ENCODE measurements at places on chromosomes 4 and X.

DNA sequence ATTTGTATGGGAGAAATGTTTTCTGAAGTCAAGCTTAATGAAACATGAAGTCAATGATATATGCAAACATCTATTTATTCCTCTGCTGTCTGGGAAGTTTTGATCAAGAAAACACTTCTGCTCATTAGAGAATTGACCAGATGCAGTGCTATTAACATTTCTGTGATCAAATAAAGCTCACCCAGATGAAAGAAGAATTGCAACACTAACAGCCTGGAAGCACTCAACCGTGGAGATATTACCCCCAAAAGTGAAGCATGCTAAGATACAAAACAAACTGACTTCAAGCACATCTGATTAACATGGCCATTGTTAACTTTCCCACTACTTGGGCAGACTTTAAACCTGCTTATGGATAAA is 73.7 kb upstream of the GUCY1A1 start:
- no peak for DNase-seq

DNA sequence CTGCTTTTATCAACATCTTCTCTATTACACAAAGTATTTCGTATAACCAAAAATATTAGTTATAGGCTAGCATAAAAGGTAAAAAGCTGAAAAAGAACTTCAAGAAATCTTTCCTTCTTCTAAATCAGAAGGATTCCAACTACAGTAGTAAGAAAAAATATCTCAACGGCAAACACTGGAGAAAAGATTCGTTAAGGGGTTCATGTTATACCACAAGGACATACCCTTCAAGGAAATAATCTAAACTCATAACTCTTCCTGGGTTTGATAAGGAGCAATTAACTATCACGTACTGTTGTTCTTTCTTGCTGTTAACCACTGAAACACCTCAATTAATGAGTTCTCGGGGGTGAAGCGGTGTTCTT is 1.5 kb downstream of the SMIM14 start:
- DNase-seq: no peak

- DNase-seq: no peak
These were observed 12.2 kb upstream of the MCF2 start for GRCh38 chrX:139720136-139720535.

DNA sequence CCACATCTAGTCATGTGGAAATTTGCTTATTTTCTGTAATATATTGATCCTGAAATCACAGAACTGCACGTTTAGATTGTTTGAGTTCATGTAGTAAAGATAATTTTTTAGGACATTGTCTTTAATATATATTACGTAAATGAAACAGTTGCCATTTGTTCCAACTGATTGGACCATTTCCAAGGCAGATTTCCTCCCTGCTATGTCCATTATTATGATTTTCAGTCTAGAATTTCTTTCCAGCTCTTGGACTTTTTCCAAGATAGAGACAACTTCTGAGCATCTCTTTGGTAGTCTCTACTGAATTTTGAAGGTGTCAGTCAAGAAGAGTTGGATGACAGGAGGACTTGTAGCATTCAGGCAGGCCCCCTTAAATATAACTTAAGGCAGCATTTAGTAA is 94.6 kb downstream of the STIM2 start:
- DNase-seq: no peak

DNA sequence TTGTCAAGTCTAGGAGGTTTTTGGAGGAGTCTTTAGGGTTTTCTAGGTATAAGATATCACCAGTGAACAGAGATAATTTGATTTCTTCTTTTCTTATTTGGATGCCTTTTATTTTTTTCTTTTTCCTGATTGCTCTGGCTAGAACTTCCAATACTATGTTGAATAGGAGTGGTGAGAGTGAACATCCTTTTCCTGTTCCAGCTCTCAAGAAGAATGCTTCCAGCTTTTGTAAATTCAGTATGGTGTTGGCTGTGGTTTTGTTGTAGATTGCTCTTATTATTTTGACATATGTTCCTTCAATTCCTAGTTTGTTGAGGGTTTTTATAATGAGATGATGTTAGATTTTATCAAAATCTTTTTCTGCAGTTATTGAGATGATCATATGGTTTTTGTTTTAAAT is 165.6 kb upstream of the WDFY3 start:
- no peak for DNase-seq

- DNase-seq: no peak
These were observed 455.5 kb downstream of the STIM2 start for GRCh38 chr4:27316176-27316575.

- no peak for DNase-seq
These were observed 73.9 kb downstream of the HTRA3 start for GRCh38 chr4:8343262-8343966.

DNA sequence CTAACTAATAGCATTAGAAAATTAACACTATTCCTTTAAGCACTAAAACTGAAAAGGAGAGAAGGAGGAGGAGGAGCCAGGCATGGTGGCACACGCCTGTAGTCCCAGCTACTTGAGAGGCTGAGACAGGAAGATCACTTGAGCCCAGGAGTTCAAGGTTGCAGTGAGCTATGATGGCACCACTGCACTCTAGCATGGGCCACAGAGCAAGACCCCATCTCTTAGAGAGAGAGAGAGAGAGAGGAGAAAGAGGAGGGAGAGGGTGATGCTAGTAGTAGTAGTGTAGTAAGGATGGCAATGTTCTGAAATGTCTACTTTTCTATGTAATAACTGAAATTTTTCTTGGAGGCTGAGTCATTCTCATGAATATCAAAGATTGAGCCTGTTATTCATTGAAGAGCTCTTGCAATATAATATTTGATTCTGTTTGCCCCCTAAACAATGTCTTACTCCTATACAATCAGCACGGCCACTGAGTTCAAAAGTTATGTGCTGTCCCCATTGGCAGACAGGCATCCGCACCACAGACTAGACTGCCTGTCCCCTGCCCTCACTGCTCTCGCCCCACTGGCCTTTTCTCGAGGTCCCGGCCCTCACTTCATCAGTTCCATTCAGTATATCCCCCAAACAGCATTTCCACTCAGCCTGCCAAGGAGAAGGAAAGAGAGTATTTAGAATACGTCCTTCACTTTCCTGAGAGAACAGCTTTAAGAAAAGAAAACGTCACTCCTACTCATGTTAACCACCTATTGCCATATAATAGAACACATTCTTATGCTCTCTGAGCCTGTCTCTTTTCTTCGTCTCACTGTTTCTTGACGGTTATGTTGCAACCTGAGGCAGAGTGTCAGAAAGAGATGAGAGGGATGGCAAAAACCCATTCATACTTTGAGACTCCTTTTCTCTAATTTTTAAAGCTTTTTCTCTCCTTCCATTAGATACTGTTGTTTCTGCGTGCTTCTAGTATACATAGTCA is 238.1 kb downstream of the PALLD start:
- no peak for DNase-seq

DNA sequence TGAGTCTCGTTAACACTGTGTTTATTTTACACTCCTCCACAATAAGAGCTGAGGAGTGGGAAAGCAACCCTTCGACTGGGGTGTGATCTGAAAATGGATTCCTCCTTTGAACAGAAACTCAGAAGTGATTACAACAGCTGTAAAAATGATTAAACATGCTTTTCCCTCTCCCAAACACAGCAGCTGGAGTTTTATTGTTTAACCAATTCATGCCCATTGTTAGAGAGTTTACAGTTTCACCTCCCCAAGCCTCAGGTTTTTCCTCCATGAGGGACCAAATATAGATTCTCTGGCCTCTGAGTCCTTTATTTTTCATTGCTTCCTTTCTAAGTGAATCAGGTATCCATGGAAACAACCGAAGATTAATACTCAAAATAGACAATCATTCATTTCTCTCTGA is 263.0 kb upstream of the TAPT1 start:
- DNase-seq: no peak

DNA sequence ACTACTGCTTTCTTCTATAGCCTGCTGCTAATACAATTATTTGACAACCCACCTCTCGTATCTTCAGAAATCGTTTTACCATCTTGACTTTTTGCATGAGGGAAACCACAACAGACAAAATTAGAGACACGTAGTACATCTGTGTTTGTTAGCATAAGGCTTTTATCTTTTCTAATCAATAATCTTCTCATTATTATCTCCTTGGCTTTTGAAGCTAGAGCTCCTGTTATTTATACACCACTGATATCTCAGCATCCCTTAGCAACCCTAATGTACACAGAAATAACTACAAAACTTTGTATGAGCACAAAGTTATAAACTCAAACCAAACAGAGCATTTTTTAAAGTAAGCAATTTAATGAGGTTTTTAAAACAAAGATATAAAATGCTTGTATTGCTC is 39.7 kb downstream of the CORIN start:
- no peak for DNase-seq

DNA sequence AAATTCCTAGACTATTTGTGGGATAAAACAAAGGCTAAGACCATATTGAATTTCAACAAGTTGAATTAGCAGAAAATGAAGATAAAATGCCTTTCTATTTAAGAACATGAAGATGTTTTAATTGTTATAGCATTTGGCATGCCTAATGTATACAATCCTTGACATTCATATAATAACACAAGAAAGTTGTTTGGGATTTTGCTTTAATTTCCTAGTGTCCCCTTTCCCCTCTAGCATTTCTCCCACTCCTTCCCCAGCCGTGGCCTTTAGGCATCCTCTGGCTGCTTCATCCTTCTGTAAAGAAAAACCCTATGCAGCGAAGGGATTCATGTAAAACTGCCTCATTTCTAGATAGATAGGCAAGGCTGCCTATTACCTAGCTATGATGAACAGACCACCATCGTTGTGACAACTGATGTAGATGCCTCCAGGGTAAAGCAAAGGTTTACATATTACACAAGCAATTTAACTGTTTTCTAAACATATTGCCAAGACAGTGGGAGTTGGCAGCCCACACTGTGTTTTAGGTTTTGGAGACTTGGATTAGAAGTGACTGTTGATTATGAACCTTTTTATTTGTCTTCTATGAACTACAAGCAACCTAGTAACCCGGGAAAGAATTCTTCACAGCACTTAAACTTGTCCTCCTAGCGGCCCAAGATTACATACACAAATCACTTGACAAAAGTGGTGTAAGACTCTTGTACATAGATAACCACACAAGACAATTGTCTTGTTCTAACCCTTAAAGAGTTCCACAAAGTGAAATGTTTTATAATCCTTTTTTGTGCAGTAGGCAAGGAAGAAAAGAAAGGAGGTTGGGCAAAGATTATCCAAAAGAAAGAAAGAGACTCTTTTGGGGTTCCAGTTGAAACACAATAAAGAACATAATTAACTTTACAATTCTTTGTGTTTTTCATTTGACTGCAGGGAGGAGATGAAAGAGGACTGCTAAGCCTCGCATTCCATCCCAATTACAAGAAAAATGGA is 59.9 kb downstream of the HHIP start:
- DNase-seq: no peak

GRCh38 chrX:100931925-100932285 is 3.2 kb upstream of the XKRX start:
- no peak for DNase-seq

DNA sequence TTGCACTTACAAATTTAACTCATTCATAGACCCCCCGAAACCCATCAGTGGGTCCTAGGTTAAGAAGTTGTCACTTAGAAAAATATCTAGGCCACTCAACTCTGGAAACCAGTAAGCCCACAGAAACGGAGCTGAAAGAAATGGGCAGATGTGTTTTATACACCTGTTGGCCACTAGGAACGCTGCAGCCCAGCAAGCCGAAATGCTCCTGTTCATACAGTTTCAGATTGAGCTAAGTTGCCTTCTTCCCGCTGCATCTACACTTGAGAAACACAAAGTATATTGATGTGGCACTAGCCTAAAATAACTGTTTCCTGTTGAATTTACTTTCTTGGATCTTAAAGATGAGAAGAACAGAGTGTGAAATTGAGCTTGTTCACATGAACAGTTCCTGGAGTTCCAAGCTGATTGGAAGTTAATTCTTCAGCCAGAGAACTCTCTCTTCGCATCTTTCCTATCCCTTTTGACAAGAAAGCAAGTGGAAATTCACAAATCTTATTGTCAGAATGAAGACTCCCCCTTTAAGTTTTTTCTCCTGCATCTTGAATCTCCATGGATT is 174.1 kb downstream of the RBMX2 start:
- no peak for DNase-seq

DNA sequence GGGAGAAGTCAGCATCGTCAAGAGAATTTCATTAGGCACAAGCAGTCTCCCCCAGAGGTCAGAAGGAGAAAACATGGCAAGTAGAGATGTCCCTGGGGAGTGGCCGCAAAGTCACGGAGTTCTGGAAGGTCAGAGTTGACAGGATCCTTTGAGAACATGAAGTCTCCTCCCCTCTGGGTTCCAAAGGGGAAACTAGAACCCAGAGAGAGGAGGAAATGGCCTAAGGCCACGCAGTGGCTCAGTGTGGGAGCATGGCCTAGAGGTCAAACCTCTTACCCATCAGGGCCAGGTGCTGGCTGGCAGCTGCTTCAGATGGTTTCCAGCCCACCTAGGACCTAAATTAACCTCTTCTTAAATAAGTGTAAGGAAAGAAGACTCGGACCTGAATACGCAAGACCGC is 884 bp downstream of the IDH3G start:
- no peak for DNase-seq

DNA sequence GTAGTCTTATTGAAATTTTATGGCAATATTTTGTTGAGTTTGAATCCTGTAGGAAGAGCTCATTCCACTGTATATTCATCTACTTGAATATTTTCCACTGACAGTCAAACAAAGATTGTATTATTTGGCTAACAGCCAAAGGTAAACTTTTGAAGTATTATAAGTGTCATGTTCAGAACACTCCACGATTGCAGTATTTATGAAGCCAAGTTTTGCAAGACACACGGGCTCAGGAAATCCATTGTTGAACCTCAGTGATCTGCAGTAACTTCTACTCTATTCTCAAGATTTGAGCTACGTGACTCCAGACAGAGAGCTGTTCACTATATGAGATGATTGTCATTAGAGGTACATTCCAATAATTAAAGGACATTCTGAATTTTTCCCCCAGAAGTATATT is 302.7 kb upstream of the ADGRL3 start:
- DNase-seq: no peak

- DNase-seq: no peak
These were observed 22.0 kb downstream of the GUCY1B1 start for GRCh38 chr4:155780775-155781174.

GRCh38 chrX:51420610-51421009 is 75.8 kb downstream of the NUDT11 start:
- DNase-seq: no peak

- DNase-seq: no peak
These were observed 511.5 kb upstream of the GALNT7 start for GRCh38 chr4:172657081-172657480.

GRCh38 chr4:88277711-88278225 is 6.6 kb downstream of the PPM1K start:
- no peak for DNase-seq

DNA sequence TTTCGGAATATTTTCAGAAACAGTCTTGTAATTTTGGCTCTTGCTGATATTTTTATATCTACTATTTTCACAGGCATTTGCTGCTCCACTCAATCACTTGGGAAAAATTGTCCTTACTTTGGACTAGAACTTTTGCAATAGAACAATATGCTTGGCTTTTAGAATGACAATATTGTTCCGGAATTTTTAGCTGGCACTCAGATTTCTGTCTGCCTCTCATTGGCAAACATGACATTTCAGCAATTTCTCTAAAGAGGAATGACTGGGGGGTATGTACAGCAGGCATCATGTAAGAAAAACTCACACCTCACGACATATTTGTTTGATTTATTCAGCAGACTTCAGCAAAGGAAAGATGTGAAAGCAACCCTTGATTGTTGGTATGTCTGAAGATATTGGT is 243.6 kb upstream of the GPRIN3 start:
- DNase-seq: no peak
